ENCODE measurements at places on chromosomes 2 and 18.

- DNase-seq, result no peak
These were observed 115.3 kb downstream of the BCL2L11 start for GRCh38 chr2:111236025-111236424.

GRCh38 chr18:26004832-26005231 lies 85.6 kb downstream of the SS18 start:
- no peak for DNase-seq

GRCh38 chr2:119590873-119591272 lies 46.6 kb downstream of the CFAP221 start:
- no peak for DNase-seq

DNA sequence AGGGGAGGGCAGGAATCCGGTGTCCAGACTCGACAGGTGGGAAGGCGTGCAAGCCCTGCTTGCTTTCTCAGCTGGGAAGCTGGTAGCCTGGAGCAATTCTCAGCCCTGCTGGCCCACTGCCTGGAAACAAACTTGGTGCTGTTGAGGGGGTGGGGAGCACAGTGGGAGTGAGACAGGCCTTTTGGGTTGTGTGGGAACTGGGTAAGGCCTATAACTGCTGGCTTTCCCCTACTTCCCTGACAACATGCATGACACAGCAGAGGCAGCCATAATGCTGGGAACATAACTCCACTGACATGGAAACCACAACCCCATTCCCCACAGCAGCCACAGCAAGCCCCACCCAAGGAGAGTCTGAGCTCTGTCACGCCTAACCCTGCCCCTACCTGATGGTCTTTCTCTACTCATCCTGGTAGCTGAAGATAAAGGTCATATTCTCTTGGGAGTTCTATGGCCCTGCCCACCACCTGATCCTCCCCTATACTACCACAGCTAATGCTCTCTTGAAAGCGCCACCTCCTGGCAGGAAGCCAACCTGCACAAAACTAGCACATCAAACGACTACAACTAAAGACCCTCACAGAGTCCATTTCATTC lies 122.9 kb upstream of the ACVR1C start:
- peak; percentile 56 for DNase-seq

DNA sequence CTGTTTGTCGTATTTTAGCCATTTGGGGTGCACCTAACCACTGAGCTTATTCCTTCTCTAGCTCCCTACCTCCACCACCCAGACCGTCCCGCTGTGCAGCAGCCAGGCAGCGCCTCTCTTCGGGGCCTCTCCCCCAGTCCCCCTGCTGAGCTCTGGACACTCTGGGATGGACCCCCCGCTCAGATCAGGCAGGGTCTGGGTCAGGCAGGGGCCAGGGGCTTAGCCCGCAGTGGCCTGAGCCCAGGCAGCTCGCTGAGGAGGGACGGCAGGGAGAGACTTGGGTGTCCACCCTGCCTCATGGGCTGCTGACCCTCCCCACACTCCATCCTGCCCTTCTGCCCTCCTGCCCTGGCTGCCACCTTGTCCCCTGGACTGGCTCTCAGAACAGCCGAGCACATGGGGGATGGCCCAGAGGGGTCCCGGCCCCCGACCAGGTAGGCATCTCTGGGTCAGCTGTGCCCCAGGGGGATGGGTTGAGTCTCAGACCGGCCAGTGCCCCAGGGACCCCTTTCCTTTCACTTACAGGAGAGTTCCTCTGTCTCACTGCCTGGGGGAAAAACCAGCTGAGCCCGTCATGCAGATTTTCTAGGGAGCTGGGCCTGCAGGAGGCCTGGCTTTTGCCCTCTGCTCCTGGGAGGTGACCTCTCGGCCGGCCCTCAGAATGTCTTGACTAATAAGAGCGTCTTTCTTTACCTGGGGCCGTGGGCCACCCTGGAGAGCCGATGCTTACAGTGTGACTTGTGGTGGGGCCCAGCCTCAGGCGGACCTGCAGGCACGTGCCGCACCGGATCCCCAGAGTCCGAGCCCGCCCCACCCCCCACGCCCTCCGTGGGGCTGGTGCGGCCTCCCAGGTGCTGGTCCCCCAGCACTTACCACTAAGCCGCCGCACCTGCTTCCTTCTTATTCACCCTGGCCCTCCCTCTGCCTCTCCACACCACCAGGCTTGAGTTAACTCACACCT lies 22.8 kb upstream of the PXDN start:
- no peak for DNase-seq

DNA sequence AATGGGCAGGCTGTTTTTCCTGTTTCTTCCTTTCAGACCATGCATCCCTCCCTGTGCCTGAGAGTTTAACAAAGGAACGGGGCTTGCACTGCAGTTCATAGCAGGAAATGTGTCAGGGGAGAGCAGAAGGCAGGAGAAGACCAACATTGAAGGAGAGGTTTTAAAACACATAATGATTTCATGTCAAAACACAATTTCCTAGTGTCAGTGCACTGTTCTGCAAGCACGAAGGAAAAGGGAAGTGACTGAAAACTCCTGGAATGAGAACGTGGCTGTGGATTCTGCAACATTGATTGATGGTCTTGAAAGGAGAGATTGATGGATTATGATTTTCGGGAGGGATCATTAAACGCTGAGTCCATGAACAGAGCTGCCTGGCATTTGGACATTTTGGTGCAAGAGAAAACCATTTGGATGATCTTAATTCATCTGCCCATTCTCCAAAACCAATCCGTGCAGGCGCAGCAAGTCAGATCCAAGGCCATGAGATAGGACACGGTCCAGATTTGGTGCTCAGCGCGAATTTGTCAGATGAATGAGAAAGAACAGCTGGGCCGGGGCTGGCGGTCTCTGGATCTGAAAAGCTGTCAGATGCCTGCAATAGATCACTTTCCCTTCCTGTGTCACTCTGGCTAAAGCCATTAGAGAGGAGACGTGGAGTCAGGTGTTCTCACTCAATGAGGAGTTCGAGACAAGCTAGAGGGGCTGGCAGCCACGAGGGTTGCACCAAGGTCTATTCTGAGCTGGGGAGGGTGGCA lies 38.4 kb downstream of the C1QL2 start:
- DNase-seq, result no peak

GRCh38 chr2:191957996-191958860 lies 111.3 kb upstream of the CAVIN2 start:
- DNase-seq, result no peak

GRCh38 chr2:42767080-42767898 lies 3.4 kb upstream of the OXER1 start:
- DNase-seq, result no peak

DNA sequence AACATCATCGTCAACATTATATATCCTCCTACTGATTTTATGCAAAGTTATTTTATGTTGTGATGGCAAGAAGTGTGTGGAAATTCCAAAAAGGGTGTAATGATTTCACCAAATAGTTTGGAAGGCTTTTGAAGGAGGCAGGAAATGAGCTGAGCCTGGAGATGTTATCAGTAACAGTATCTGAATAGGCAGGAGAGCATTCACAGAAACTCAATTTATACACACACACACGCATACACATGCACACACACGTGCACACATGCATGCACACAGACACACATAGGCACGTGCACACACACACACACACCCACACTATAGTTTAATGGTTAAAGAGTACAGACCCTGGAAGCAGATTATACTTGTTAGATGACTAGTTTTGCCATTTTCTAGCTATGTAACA lies 47.3 kb downstream of the ARHGEF4 start:
- no peak for DNase-seq

DNA sequence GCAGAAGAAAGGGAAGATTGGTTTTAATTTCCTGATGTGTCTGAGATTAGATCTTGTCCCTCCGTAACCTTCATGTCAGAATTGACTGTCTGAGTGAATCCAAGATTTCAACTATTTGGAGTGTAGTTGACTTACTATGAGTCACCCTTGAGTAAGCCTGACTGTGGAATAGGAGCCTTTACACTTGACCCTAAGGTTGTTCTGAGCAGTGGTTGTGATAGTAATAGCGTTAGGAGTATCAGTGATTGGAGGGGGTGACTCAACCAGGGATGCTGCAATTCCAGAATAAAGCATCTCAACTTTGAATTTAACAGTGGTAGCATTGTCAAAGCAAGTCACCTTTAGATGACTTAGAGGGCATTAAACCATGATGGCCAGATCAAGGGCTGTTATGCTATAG lies 979.5 kb upstream of the FAM98A start:
- DNase-seq, result no peak

GRCh38 chr18:57780706-57781347 lies 22.3 kb downstream of the ATP8B1 start:
- peak; percentile 69 for DNase-seq

DNA sequence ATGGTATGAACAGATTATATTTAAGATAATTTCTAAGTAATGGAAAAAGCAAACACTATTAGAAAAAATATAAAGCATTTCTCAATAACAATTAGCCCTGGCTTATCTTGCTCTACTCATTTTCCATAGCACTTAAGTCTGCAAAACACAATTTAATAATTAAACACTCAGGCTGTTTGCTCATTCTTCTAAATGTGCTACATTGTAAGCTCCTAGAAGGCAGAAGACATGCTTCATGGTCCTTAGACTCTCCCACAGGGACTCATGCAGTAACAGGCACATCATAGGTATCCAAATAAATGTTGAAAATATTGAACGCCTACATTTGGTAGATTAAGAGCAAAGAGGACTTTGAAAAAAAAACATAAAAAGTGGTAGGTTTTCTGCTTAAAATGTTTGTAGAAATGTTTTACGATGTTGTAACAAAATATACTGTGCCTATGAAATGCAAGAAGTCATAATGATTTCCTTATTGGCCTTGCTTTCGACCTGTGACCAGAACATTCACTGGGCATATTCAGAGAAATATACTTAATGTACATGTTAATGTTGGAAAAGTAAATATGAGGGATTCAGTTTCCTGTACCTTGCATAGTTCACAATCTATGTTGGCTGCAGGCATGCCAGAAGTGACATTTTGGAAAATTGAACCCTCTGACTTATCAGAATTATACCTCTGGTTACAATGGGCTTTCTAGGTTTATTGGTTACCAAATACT lies 27.2 kb downstream of the G6PC2 start:
- DNase-seq, result no peak

- DNase-seq, result no peak
These were observed 7.2 kb upstream of the GPC1 start for GRCh38 chr2:240428245-240428644.

DNA sequence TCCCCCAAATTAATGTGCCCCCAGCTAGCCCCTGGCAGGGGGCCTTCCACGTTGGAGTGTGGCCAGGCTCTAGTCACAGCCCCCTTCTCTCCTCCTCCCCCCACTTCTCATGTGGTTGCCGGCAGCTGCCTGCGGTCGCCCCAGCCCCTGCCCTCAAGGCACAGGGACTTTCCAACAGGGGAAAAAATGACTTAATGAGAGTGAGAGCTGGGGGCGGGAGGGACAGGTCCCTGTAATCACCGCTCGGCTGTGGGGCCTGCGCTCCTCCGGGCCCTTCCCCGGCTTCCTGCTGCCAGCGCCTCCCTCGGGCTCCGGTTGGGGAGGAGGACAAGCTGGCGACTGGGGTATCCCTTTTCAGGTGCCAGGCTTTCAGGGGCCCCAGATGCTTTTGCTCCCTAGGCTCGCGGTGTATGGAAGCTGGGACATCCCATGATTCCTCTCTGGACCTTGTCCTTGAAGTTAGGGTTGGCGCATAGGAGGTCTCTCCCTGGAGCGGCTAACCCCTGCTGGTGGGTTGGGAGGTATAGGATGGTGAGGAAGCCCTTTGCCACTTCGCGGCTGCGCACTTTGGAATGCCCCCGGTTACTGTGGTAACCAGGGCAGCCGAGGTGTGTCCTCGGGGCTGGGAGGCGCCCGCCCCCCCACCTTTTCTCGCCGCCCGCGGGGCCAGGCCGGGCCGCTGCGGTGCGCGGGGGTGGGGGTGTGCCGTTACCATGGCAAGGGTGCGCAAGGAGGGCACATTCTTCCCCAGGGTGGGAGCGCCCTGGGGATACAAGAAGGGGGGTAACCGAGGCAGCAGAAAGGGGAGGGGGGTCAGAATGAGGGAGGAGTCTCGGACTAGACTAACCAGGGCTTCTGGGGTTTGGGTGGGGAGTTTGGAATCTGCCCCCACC lies 16.1 kb downstream of the WNT10A start:
- DNase-seq, result no peak

- DNase-seq, result no peak
These were observed 224.5 kb downstream of the FAM210A start for GRCh38 chr18:13501891-13502290.

DNA sequence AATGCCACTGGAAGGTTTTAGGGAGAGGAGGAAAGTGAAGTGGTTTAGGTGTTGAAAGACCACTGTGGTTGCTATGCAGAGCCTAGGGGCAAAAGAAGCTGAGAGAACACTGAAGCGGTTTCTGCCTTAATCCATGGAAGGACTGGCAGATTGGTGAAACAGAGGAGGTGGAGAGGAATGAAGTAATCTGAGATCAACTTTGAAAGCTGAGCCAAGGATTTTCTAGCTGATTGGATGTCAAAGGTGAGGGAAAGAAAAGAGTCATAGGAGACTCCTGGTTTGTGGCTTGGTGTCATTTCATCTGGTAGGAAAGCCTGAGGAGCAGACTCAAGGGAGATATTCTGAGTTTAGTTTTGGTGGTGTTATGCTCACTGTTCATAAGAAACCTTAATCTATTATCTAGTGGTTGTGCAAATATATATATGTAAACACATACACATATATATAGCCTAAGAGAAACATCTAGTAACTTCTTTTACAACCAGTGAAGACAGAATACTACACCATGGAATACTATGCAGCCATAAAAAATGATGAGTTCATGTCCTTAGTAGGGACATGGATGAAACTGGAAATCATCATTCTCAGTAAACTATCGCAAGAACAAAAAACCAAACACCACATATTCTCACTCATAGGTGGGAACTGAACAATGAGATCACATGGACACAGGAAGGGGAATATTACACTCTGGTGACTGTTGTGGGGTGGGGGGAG lies 134.1 kb upstream of the CREB1 start:
- DNase-seq, result peak; percentile 17

DNA sequence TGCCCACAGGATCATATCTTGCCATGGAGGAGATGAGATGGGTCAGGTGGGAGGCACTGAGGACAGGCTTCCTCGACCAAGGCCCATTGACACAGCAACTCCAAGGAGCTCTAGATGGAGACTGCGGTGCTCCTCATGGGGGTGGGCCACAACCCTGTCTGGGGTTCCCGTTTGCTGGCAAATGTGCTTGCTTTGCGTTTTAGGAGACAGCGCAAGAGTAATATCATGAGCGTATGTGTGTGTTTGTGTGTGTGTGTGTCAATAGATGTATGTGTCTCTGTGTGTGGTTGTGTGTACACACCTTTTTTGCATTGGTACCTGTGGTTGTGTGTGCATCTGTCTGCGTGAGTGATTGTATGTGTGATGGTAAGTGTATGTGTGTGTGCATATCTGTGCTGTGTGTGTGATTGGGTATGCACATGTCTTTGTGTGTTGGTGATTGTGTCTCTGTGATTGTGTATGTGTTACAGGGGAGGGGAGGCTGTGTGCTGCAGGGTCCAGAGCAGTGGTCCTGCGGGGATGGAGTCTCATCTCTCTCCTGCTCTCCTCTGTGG lies 4.4 kb downstream of the FBLN7 start:
- DNase-seq, result no peak

GRCh38 chr2:197297772-197298318 lies 12.7 kb downstream of the ANKRD44 start:
- DNase-seq, result no peak

- DNase-seq, result peak; percentile 6
These were observed 27.6 kb downstream of the CELF4 start for GRCh38 chr18:37537868-37538525.

Measured in skeletal muscle cell (primary cell).